ENCODE measurements at places on chromosomes 1 and 21.

DNA sequence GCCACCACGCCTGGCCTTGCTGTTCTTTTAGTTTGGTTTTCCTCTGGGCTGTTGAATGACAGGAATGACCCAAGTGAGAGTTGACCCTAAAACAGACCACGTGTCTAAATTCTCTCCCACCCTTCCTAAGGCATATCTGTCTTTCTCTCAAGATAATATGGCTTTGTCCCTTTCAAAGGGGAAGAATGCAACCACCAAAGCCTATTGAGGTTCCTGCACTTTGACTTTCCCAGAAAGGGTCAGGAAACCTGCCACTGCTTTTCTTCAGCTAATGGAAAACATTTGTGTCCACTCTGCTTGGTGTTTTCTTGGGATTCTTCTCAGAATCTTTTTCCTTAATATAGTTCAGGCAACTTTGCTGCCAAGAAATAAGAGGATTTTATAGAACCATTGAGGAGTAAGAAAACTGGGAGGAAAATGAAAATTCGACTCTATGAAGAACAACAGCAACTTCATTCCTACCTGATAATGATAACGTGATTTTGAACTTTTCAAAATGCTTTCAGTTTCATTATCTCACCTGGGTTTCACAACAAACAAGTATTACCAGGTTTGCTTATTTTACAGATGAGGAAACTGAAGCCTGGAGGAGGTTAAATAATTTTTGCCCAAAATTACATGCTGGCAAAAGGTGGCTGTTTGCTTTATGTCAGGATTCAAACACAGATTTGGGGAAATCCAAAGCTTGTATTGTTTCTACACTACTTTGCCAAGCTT, 6.9 kb downstream of the PLPP3 start:
- no peak for DNase-seq

- no peak for DNase-seq
Measured at GRCh38 chr1:36762174-36762573, 272.1 kb downstream of the GRIK3 start.

DNA sequence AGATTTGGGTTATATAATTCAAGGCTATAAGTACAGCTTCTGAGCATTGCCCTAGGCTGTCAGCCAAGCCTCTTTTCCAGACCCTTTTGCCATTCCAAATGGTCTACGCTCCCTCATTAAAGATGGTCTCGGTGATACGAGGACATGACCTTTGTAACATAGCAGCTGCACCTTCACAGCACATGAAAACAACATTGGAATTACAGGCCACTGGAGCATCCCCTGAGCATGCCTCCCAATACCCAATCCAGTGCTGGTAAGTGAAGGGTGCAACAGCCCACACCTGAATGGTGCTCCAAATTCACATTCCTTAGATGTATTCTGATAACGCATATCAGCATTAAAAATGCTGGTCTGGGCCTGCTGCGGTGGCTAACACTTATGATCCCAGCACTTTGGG, 20.1 kb upstream of the PTPRF start:
- DNase-seq, result no peak

GRCh38 chr1:1011396-1011949, 1.8 kb upstream of the ISG15 start:
- no peak for DNase-seq

GRCh38 chr21:36030581-36031189, 29.6 kb downstream of the SETD4 start:
- DNase-seq, result peak; percentile 22

DNA sequence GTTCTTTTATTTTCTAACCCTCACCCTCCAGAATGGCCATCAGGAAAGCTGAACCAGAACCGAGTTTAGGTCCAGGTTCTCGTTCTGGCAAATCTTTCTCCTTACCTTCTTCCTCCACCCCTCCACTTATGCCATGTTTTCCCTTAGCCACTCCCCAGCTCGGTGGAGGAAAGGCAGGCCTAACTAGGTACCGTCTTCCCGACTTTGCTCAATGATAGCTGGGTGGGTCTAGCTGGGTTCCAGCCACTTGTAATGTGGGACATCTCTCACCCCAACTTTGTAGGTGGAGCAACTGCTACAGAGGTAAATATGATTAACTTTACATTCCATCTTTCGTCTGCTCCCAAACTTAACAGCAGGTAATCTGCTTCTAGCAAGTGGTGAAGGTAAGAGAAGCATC, 646 bp downstream of the BNIPL start:
- DNase-seq, result no peak

DNA sequence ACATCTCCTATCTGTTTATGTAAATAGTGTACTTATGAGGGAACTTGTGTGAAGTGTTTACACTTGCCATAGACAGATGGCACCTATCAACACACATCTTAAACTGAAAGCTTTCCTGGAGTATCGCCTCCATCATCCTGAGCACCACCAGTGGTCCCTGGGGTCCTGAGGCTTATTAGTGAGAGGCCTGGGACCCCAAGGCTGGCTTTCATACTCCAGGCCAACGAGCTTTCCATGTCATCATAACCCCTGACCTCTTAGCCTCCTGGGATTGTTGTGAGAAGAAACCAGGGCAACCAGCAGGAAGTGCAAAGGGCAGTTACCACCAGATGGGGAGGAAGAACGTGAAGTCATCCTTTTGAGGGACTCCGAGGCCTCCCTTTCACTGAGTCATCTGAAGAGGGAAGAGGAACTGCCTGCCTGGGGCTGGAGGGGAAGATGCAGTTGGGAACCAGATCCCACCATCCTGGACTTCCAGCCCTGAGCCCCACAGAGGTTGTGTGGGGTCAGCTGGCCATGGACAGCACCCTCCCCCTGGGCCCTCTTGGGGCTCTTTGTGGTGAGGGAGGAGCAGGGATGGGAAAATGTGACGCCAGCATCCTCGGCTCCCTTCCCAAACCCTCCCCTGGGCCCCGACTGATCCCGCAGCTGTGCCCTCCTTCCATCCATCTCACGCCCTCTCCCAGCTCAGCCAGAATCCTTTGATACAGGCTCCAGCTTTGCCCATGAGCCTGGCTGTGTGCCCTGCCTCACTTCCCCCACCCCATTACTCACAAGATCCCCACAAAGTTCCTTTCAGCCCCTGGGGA, 5.8 kb downstream of the INKA2 start:
- peak; percentile 92 for DNase-seq

DNA sequence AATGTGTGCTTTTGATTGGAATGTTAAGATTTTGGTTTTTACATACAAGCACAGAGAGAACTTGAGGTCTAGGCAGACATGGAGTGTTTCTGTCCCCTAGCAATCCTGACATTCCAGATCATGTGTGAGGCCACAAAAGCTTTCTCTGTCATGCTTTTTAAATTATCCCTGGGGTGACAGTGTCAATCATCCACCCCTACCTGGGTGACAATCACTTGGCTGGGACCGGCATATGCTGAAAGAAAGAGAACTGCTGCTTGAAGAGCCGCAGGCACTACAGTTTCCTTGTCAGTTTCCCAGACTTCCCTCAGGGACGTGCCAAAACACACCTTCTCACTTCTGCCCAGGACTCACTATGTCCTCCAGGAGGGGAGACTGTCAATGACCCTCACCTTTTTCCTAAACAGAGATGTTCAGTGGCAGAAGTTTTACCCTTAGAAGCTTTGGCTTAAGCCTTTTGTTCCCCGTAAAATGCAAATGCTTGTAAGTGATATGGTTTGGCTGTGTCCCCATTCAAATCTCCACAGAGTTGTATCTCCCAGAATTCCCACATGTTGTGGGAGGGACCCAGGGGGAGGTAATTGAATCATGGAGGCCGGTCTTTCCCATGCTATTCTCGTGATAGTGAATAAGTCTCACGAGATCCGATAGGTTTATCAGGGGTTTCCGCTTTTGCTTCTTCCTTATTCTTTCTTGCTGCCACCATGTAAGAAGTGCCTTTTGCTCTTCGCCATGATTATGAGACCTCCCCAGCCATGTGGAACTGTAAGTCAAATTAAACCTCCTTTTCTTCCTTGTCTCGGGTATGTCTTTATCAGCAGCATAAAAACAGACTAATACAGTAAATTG, 217.4 kb downstream of the FGGY start:
- DNase-seq, result no peak

DNA sequence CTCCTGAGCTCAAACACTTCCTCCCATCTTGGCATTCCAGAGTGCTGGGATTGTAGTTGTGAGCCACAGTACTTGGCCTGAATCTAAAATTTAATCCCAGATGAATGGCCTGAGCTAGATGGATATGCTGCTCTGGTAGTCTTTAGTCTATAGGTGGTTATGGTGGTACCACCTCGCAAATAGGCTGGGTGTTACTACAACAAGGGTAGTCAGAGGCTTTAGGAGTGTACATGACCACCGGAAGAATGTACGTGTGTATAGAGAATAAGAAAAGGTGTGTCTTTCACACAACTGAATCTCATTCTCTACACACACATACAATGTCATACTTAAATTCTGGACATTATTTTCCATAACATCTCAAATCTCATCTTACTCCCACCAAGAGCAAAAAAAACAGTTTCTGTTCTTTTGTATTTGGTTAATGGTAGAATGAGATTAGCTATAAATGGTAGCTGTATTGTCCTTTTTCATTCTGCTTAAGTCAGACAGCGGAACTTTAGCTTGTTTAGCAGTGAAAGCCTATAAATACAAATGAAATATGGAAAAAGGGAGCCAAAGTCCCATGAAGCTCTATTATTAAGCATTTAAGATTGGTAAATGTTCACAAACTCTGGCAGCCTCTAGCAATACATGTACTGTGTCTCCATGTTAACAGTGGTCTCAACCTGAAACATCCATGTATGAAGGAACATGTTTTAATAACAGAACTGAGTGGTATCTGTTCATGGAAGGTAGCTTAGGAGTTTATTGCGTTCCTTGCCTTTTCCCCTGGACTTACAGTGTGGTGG, 16.2 kb downstream of the CAP1 start:
- no peak for DNase-seq

GRCh38 chr1:8347635-8348034, 29.7 kb downstream of the SLC45A1 start:
- DNase-seq, result no peak

- DNase-seq, result peak; percentile 38
Measured at GRCh38 chr1:183580281-183580682, 10.0 kb downstream of the NCF2 start.

GRCh38 chr1:39692152-39693074, 1.2 kb upstream of the HPCAL4 start:
- no peak for DNase-seq

GRCh38 chr1:33655496-33655895, 183.1 kb downstream of the ZSCAN20 start:
- no peak for DNase-seq

- no peak for DNase-seq
Measured at GRCh38 chr1:51559501-51559900, 40.4 kb upstream of the EPS15 start.

DNA sequence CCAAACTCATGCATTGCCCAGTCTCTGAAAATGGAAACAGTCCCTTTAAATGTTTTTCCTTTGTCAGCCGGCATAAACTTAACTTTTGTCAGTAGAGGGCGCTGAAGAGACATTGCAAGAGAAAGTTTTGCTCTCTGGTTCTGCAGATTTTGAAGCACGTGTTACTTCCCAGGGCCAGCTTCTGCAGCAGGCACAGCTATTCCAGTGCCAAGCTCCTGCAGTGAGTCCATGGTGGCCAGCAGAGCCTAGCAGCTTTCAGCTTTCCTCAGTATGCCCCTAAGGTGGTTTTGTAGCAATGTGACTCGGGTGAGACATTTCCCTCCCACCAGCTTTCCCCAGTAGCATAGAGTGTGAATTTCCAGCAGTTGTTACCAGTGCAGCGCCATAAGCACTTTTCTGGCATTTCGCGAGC, 2.6 kb upstream of the IFI44L start:
- peak; percentile 93 for DNase-seq

DNA sequence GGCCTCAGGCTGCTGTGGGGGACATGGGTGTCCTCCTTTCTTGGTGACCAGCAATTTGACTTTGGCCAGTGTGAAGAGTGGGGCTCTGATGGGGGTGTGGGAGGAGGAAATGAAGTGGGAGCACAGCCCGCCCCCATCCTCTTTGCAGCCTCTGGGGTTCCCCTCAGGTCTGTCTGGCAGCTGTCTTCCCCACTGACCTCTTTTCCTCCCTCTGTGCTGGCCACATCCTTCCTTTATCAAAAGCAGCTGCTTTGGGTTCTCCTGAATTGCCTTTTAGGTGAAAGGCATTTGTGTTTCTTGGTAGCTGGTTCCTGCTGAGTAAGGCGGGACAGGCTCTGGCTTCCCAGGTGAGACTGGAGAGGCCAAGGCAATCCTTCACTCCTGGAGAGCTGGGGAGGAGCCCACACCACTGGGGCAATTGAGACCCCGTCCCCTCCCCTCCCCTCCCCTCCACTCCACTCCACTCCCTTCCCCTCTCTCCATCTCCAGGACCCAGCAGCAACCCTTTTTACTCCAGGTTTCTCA, 24.9 kb downstream of the PCAT6 start:
- no peak for DNase-seq

- no peak for DNase-seq
Measured at GRCh38 chr1:204929487-204930154, 59.0 kb downstream of the NFASC start.

DNA sequence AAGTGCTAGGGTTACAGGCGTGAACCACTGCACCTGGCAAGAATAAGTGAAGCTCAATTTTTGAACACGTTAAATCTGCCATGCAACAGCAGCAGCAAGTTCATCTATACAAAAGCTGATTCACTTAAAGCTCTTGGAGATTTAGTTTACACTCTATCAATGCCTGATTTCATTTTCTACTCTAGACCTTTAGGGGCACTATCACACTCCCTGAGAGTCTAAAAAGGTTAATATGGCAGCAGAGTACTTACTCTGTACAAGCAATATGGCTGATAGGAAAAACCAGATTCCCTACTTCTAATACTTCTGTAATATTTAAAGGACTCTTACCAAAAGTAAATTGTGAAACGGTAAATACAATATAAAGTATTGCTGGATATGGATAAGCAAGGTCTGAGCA, 4.8 kb downstream of the RBM34 start:
- DNase-seq, result no peak

DNA sequence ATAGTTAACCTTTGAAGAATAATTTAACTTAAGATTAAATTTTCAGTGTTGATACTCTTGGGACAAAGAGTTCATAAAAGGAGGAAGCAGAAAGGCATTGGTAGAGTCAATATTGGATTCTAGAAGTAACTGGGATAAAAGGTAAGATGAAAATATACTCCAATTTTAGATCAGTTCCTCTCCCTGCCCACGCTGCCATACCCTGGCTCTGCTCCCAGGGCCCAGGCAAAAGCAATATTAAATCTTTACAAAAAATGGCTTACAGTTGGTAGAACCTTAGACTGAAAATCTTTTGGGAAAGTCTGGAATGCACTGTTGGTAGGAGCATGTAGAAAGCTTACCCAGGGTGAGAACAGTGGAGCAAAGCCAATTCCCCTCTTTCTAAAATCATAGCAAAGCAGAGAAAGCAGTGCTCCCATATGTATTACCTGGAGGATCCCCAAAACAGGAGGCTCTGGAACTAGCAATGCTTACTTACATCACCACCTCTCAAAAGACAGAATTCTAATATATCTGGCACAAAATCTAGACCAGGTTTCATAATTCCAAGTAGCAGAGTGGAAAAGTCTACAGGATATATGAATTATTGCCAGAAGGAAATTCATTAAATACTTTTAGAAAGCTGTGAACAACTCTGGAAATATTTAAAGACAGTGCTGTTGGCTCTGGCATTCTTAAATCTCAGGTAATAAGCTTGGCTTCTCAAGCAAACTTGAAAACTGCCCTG, 24.5 kb downstream of the KIAA0319L start:
- DNase-seq, result no peak

- DNase-seq, result peak; percentile 54
Measured at GRCh38 chr1:205077934-205078311, 6.3 kb downstream of the TMEM81 start.

Measured in fibroblast of pulmonary artery (primary cell).